Urinary bladder (tissue), 4 donors: ENCODE measurements at places on chromosomes 1 and 21. TPM values are rescaled to one million over a fixed set of nuclear protein-coding genes. Genes with fewer than 3 reads are reported as not detected.

Gene CASQ1
- 10.5 TPM for total RNA-seq

Gene FMO5
- total RNA-seq, result 9.5 TPM

Gene LRRC71
- total RNA-seq, result 0.16 TPM

Gene TAL1
- 4.2 TPM for total RNA-seq

Gene IGSF9
- 1.7 TPM for total RNA-seq

Gene LENEP
- not detected for total RNA-seq

Gene OR2L3
- not detected for total RNA-seq

Gene AADACL4
- total RNA-seq, result 0.37 TPM

Gene GBP7
- not detected for total RNA-seq

Gene SIPA1L2
- total RNA-seq, result 50.8 TPM
